T-helper 2 cell (primary cell): ENCODE measurements at places on chromosomes 4 and X.

GRCh38 chr4:158172261-158173258 is at the start of gene GASK1B:
TSS of gene GASK1B (minus strand) at chr4:158173025. CDS start at chr4:158171375, 1,650 bp downstream.
- DNase-seq: no peak

- DNase-seq: no peak
Observed at GRCh38 chrX:3584415-3584996, 128.9 kb downstream of the PRKX start.

GRCh38 chr4:3870567-3870962 is 104.4 kb downstream of the ADRA2C start:
- no peak for DNase-seq

GRCh38 chrX:70969635-70970481 is 39.0 kb upstream of the SLC7A3 start:
- no peak for DNase-seq

GRCh38 chr4:173211222-173211621 is 42.6 kb downstream of the GALNT7 start:
- no peak for DNase-seq

GRCh38 chrX:76657499-76657898 is 230.0 kb downstream of the MAGEE1 start:
- no peak for DNase-seq
